ENCODE measurements at places on chromosomes 4 and X.

DNA sequence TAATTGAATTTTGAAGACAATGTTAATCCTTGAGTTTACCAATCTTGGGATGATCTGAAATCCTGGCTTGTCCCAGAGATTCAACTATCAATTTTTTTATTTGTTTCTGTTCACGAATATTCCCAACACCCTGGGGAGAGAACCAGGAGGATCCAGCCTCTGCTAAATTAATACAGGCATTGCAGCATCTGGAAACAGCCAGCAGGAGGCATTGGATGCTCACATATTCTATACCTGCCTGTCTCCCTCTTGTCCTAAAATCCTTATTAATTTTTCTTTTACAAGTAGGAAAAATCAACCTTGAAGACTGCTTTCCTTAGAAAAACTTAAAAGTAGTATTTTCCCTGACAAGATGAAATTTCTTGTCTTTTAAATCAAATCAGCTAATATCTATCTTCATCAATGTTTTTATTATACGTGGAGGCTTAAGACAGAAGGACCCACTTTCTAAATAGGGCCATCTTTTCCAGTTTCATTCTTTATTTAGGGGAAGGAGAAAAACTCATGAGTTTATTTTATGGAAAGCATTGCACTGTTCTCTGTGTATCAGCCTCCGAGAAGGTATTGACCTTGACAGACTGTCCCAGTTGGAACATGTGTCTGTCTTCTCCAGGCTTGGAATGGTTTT lies 102.4 kb downstream of the CLNK start:
- peak; percentile 51 for DNase-seq

- no peak for DNase-seq
These were observed 10.7 kb upstream of the NKX1-1 start for GRCh38 chr4:1416948-1417260.

DNA sequence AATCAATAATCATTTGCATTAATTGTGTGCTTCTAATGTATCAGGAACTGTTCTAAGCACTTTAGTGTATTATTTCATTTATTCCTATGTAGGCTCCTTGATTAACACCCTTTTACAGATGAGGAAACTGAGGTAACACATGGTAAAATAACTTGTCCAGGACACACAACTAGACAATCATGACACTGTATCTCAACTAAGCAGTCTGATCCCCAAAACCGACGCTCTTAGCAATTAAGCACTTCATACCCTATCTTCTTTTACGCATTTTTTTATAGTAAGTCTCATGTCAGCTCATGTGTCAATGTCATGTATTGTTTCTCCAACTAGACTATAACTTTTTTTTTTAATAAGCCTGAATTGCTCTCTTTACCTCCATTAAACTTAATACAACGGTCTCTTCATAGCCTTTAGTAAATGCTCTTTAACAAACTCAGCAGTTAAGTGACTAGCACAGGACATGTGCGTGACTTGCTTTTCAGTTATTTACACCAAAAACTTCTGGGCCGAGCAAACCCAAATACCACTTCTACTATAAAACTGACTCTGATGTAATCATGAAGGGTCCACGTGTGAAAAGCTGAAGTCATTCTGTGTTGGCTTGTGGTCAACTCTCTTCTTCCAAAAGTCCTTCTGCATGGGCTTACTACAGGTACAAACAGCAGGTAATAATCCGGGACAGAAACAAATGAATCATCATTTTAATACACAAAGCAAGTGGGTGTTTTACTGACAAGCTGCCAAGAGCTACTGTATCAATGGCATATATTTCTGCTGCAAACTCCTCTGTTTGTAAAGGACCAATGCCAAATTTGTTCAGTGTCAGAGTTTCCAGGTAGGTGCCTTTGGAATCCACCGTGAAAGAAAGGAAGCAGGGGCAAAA lies 7.9 kb upstream of the AMBN start:
- DNase-seq: no peak

GRCh38 chrX:9327747-9328145 lies 137.1 kb upstream of the TBL1X start:
- no peak for DNase-seq

- no peak for DNase-seq
These were observed 790.9 kb downstream of the PDHA2 start for GRCh38 chr4:96630839-96631238.

- no peak for DNase-seq
These were observed 7.7 kb downstream of the AKAP17A start for GRCh38 chrX:1598876-1599790.

DNA sequence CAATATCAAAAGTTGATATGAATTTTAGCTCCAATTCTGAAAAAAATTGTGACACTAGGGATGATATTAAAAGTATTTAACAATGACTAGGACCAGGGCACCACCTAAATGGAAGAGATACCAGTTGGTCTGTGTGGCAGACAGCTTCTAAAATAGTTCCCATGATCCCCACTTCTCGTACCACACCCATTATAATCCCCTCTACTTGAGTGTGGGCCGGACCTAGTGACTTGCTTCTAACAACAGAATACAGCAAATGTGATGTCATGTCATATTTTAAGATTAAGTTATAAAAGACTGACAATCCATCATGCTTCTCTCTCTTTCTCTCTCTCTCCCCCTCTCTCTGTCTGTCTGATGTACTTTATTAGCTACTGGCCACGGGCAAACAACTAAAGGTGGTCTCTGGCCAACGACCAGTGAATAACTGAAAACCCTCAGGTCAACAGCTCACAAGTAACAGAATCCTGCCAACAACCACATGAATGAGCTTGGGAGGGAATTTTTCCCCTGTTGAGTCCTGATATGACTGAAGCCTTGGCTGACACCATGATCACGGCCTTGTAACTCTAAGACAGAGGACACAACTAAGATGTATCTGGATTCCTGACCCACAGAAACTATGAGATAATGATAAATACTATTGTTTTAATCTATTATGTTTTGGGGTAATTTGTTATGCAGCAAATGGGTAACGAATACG lies 34.4 kb downstream of the FAM13A start:
- no peak for DNase-seq

DNA sequence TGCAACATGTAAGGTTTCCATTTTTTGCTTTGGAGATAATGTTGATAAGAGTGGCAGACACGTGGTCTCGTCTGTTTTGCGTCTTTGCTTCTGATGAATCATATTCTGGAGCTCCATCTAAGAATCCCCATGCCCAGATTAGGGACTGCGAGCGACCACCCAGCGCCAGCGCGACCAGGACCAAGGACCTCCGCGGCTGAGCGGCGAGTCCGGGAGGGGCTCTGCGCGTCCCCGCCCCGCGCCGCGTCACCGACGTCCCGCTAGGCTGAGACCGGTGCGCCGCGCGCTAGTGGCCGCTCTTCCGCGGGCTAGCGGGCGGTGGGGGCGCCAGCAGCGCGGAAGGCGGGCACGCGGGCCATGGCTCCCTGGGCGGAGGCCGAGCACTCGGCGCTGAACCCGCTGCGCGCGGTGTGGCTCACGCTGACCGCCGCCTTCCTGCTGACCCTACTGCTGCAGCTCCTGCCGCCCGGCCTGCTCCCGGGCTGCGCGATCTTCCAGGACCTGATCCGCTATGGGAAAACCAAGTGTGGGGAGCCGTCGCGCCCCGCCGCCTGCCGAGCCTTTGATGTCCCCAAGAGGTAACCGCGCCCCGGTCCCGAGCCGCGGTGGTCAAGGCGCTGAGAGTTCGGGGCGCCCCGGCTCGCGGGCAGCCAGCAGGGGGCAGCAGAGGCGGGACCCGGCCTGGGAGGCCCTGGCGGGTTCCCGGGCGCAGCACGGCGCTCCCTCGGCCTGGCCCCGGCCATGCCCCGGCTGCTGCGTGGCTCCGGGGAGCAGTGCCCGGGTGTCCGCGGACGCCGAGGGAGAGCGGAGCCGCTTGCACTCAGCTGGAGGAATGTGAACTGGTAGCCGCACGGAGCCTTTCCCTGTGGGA lies at the start of gene SRD5A3:
Gene SRD5A3, plus strand, starts transcription at position 263 of the 871 bp plus-strand sequence. Its CDS starts 95 bp downstream, at position 358.
- DNase-seq: peak; percentile 93

DNA sequence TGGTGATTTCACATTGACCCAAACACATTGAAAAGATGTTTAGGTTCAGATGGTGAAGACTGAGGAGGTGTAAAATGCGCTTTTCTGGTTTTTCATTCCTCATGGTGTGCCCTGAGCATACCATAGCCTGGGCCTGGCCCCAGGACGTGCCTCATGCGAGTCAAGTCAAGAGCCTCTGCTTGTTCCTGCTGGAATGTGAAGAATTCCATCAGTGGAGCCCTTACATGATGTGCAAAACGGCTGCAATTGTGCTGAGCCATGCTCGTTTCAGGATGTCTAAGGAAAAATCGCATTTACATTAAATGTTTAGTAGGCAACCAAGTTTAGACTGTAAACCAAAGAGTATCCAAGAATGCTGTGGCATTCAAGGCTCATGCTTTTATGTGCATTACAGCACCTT lies 34.9 kb downstream of the GYG2 start:
- no peak for DNase-seq

- no peak for DNase-seq
These were observed 241.5 kb downstream of the MAML3 start for GRCh38 chr4:139912445-139912844.

DNA sequence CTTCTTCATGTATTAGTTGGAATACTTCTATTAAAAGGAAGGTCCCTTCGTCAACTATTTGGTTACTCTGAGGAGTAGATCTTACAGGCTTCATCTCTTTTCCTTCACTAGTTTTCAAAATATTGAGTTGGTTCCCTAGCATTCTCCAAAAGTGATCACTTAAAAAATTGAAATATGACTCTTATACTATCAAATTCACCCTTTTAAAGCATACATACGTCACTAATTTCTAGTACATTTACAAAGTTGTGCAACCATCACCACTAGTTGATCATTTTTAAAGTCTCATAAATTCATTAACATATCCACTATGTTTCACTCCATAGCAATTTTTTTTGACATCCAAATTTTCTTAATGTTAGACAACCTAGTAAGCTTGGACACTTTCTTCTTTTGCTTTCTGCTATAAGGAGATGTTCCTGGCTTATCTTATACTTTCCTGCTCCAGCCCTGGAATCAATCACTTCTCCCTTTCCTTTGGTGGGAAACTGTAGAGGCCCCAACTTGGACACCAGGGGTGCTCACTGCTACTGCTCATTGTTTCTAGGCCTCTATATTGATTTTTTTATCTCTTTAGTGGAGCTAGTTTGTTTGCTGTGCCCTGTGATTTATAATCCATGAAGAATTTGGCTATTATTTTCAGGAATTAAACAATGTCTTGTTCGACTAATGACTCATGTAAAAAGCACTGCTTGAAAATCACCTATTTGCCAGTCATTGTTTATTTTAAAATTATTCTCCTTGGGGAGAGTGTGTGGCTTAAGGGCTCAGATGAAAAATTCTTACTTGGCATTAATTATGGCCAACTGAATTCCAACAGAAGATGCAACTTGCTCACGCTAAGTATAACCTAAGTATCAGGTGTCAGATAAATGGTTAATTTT lies 4.0 kb upstream of the ZFX start:
- no peak for DNase-seq

DNA sequence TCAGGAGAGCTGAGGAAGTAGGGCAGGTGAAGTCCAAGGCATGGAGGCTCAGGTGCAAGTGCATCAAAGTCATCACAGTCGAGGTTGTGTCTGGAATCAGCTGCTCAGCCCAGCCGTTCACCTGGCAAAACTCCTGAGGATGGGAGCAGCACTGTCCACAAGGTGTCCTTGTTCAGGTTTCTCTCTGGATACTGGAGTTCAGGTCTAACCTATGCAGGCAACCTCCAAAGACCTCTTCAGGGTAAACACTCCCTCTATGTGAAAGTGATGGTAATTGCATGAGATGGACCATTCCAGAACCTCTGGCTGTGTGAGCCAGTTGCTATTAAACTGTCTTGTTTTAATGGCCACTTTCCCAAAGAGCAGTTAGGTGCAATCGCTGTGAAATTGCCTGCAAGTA lies 120.2 kb upstream of the PSAPL1 start:
- no peak for DNase-seq

DNA sequence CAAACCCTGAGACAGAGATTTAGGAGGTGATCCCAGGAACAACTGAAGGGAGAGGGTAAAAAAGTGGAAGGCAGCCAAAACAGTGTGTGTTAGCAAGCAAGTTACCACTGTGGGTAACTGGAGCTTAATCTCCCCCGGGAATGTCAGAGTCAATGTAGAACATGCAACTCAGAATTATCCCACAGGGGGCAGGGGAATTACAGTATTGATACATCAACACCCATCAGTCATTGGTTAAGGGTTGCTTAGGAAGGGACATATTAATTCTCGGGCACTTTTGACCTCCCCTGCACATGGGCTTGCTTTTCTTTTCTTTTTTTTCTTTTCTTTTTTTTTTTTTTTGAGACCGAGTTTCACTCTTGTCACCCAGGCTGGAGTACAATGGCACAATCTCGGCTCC lies 29.3 kb downstream of the CXorf58 start:
- no peak for DNase-seq

DNA sequence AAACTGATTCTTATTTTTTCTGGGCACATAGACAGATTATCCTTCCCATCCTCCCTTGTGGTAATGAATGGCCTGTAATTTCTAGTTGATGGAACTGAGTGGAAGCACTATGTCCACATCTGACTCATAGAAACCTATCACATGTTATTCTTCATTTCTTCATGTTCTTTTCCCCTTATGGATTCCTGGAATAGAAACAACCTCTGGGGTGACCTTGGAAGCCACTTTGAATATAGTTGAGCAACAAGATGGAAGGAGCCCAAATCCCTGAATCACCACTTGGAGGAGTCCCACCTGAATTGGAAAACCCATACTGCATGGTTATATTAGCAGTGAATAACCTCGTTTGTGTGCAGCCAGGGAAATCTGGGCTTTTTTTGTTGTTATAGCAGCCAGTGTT lies 137.8 kb downstream of the MID1IP1 start:
- no peak for DNase-seq

DNA sequence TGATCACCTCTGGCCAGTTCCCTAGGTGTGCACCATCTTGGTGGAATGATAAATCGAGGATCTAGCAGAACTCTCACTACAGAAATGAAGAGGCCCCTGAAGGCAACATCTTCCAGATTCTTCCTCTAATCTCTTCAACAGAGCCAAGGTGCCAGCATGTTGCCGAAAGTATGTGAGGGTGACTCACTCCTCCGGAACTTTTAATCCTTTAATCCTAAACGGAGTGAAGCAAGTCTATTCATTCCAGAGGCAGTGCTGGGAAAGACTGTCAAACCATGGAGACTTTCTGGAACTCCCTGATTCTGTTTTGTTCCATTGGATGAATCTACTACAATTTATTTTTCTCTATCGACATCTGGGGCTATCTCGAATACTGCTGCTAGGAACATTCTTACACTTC lies 68.7 kb downstream of the SUPT20HL2 start:
- DNase-seq: no peak

GRCh38 chrX:70908541-70908940 lies at the start of gene TEX11:
TSS of gene TEX11 (minus strand) at chrX:70908711. CDS start at chrX:70907789, 922 bp downstream.
- DNase-seq: no peak

DNA sequence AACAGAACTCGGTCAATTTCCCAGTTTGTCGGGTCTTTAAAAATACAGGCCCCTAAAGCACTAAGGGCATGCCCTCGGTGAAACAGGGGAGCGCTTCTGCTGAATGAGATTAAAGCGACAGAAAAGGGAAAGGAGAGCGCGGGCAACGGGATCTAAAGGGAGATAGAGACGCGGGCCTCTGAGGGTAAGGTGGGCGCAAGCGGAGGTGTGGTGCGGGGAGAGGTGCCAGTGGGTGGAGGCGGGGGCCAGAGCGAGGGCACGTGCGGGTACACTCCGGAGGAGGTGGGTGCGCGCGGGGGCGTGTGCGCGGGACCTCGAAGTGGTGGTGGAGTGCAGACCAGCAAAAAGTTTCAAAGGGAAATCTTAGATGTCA lies 787 bp upstream of the TET2 start:
- DNase-seq: peak; percentile 16
